Frontal cortex (tissue), 4 donors: ENCODE measurements at places on chromosomes 6 and 20.
A peak's percentile ranks its signal among the peaks of the same experiment; 100 is the strongest.

DNA sequence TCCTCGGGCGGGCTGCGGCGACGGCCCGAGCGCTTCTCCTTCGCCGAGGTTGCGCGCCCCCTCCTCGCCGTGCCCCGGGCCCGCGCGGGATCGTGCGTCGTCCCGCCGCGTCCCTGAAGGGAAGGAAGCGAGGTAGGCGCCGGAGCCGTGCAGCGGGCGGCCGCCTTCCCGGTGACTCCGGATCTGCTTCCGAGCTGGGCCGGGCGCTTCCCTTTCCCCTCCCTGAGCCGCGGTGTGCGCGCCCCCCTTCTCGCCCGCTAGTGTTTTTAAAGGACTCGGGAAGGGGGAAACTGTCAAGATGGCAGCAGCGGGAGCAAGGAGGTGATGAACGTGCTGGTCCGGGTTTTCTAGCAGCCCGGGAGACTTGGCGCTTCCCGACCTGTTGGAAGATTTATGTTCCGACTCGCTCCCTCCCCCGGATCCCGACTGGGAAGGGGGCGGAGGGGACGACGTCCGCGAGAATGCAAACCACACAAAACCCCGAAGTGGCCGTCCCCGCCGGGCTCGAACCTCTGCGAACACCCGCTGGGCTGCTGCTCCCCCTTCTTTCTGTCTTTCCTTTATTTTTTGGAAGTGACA lies 744 bp upstream of the FOXO3 start:
- peak; percentile 51 for DNase-seq

- DNase-seq = peak; percentile 60
These were observed 176.4 kb downstream of the ARID1B start for GRCh38 chr6:156953479-156954146.

GRCh38 chr20:51500311-51500710 lies 42.2 kb downstream of the NFATC2 start:
- no peak for DNase-seq

GRCh38 chr6:113018351-113019151 lies 671.4 kb downstream of the RFPL4B start:
- no peak for DNase-seq

GRCh38 chr20:57792386-57793080 lies 82.7 kb upstream of the PMEPA1 start:
- no peak for DNase-seq

- DNase-seq = no peak
These were observed 141.1 kb upstream of the SGK1 start for GRCh38 chr6:134458857-134459657.

DNA sequence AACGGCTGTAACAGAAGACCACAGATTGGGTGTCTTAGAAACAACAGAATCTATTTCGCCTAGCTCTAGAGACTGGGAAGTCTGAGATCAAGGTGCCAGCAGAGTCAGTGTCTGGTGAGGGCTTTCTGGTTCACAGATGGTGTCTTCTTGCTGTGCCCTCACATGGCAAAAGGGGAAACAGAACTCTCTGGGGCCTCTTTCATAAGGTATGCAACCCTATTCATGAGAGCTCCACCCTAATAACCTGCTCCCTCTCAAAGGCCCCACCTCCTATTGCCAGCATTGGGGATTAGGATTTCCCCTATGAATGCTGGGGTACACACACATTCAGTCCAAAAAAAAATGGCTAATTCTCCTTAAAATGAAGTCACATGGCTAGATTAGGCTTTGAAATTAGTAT lies 10.0 kb downstream of the TXNDC5 start:
- no peak for DNase-seq

DNA sequence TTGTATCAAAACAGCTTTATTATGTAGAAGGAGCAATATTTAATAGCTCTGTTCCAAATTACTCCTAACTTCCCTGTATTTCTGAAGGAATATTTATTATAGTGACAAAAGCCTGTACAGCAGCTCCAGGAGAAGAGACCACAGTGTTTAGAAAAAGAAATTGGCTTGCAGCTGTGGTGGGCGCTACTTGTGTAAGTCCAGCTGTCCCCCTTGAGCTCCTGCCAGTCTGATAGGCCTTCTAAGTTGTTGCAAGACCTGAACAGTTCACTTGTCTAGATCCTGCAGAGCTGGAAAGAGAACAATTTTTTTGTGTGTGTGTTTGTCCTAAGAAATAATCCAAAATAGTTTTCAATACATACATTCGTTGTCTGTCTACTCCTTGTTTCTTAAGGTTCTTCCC lies 86.6 kb downstream of the JARID2 start:
- no peak for DNase-seq

GRCh38 chr6:31572041-31572911 lies at the start of gene LTA:
LTA (plus strand) TSS chr6:31572289; CDS start chr6:31572743, 454 bp downstream.
- no peak for DNase-seq

DNA sequence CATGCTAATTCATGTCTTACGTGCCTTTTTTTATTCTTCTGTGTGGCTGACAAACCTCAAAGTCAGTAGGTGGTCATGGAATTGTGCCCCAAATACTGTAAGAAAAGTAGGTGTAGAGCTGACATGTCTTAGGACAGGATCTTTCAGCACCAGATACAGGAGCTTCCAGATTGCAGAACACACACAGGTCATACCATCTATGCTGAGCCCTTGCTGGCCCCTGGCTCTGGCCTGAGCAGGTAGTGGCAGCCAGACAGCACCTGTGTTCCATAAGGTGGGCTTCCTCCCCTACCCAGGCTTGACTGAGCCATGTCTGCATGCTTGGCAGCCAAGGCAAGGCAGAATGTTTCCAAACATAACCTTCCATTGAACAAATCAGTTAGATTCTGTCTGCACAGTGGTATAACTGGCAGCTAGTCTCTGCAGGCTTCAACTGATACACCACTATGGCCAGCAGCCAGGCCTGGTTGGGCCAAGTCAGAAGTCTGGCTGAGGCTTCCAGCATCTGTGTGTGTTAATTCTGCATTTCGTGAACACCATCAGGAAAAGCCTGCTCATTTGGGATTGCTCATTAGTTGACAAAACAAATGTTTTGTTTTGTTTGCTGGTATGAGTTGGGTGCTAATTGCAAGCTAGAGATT lies 366.5 kb downstream of the FOXA2 start:
- no peak for DNase-seq

DNA sequence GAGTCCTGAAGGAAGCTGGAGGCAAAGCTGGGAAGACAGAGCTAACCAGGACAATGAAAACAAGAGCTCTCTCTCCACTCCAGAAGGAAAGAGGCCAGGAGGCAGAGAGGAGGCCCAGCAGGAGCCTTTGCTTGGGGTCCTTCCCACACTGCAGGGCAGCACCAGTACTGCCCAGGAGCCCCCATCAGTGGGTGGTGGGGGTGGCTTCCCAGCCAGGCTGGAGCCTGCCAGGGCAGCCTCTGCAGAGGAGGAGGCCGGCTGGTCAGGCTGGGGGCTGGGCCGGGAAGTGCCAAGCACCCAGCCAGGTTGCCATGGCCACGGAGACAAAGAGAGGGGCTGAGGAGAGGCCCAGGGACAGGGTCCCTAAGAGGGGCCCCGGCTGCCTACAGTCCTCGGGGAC lies 33.4 kb downstream of the PREX1 start:
- DNase-seq = no peak

DNA sequence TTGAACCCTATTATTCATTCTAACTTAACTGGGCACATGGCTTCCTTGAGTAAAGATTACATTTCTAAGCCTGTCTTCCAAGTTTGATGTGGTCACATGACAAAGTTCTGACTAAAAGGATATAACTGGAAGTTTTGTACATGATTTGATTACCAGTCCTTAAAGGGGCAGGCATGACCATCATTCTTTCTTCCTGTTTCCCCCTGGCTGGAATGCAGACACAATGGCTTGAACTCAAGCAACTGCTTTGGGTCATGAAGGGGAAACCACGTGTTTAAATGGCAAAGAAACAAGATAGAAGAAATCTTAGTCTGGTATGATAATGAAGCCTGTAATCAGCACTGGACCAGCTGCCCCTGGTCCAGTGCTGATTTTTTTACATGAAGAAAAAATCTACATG lies 15.6 kb upstream of the SHLD1 start:
- no peak for DNase-seq

DNA sequence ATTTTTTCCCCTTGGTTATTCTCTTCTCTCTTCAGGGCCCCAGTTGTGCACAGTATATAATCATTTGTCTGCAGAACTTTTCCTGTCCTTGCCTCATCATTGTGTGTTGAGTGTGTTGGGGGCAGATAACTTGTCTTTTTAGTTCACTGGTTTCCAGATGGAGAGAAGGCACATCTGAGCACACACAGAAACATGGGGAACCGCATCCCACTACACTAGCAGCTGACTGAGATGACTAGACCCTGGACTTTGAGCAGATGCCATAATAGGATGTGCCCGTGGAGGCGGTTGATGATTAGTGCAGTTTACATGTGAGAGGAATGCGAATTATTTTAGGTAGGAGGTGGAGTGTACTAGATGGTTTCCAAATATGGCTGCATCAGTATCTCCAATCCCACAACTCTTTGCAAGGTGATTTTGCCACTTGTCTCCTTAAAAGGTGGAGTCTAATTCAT lies 26.5 kb upstream of the SH3BGRL2 start:
- no peak for DNase-seq

DNA sequence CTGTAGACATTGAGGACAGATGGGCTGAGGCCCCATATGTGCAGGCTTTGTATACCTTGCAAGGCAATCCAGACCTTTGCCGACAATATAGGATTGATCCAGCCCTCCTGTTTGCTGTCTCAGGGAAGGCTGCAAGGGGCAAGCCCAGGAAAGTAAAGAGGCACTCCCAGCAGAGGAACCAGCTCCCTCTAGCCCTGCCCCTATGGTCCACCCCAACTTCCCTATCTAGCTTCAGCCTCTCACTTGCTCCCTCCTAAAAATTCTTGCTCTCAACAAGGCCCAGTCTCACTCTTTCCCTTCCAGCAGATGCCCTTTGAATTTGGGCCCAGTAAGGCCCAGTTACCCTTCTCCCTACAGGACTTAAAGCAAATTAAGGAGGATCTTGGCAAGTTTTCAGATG lies 92.6 kb downstream of the JARID2 start:
- no peak for DNase-seq

DNA sequence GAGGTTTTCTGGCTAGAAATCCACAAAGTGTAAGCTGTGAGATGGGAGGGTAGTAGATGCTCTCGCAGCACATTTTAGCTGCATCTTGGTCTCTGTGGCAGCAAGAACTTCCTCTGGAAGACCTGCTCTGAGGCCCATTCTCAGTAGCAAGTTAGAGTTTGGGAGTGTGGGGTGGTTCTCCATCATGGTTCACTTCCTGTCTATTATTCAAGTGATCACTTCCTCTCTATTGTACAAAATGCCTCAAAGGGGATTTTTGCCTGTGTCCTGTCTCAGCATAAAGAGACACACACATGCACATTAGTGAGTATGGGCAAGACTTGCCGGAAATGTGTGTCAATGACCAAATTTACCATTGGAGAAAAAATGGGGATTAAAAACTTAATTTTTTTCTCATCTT lies 42.5 kb downstream of the LYRM2 start:
- no peak for DNase-seq

- DNase-seq = no peak
These were observed 31.6 kb downstream of the ADTRP start for GRCh38 chr6:11747021-11747420.

GRCh38 chr6:149147195-149147594 lies 170.3 kb upstream of the TAB2 start:
- no peak for DNase-seq

DNA sequence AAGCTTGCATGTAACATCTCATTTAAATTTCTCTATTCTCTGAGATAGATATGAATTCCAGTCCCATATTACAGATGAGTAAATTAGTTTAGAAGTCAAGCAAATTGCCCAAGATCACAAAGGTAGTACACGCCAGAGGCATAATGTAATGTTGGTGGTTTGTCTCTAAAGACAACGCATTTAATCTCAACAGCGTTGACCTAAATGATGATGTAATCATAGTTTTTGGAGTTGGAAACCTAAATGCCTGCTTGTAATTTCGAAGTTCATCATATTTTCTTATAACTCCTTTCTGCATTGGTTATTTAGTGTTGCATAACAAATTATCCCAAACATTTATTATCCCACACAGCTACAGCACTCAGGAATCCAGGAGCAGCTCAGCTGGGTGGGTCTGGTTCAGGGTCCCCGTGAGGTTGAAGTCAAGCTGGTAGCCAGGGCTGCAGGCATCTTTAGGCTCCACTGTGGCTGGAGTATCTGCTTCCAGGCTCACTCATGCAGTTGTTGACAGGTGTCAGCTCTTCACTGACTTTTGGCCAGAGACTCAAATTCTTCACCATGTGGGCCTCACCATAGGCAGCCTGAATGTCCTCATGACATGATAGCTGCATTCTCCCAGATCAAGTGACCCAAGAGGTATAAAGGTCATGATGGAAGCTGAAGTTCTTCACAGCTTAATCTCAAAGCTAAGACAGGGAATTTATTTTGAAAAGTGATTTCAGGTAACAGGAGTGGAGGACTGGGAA lies 122.0 kb upstream of the SPTLC3 start:
- DNase-seq = no peak

- DNase-seq = no peak
These were observed 3.3 kb upstream of the CNKSR3 start for GRCh38 chr6:154513601-154514320.

DNA sequence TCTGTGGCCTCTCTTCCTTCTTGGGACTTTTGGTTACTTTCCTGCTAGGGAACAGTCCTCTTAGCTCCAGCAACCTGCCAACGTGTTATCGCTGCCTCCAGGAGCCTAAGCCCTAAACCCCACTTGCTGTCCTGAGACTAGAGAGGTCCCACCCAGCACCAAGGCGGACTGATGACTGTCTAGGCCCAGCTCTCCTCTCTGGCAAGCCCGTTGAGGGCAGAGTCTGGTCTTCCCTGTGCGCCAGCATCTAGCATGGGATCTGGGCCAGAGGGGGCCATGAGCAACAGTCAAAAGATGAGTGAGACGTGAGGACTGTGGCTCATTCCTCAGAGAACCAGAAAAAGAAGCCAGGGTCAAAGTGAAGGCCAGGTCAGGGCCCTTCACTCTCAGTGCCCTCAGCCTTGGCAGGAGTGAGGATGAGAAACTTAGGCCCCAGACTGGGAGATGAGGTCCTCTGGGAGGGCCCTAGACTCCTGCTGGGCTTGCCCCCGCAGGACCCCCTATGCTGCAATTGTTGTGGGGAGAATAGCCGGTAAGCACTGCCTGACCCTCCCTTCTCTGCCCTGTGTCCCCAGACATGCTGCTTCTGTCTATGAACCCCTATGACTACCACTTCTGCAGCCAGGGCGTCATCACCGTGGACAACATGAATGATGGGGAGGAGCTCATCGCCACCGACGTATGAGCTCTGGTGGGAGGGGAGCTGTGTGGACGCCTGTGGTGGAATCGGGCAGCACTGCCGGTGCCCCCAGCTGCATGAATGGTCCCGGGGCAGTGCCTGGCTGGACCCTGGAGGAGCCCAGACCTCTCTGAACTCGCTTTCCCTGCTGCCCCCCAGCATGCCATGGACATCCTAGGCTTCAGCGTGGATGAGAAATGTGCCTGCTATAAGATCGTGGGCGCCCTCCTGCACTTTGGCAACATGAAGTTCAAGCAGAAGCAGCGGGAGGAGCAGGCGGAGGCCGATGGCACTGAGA lies 30.9 kb downstream of the MYH7B start:
- DNase-seq = no peak

DNA sequence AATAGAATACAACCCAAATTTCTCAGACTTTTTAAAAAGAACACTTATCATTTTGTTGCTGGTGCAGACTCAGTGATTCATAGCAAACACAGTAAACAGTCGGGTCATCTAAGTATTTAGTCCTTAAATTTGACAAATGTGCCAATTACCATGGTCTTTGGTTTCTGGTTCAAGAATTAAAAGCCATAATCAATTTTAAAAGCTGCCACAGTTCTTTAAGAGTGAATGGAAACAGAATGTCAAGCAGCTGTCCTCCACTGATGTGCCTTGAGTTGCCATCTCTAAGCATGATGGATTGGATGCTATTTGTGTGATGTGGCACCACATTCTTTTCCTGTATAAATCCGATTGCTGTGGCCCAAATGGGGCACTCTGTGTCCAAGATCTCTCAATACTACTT lies 67.2 kb upstream of the MLIP start:
- no peak for DNase-seq
